ENCODE measurements at places on chromosomes 16 and 17.

- no peak for DNase-seq
Observed at GRCh38 chr16:24493821-24494220, 45.5 kb upstream of the RBBP6 start.

DNA sequence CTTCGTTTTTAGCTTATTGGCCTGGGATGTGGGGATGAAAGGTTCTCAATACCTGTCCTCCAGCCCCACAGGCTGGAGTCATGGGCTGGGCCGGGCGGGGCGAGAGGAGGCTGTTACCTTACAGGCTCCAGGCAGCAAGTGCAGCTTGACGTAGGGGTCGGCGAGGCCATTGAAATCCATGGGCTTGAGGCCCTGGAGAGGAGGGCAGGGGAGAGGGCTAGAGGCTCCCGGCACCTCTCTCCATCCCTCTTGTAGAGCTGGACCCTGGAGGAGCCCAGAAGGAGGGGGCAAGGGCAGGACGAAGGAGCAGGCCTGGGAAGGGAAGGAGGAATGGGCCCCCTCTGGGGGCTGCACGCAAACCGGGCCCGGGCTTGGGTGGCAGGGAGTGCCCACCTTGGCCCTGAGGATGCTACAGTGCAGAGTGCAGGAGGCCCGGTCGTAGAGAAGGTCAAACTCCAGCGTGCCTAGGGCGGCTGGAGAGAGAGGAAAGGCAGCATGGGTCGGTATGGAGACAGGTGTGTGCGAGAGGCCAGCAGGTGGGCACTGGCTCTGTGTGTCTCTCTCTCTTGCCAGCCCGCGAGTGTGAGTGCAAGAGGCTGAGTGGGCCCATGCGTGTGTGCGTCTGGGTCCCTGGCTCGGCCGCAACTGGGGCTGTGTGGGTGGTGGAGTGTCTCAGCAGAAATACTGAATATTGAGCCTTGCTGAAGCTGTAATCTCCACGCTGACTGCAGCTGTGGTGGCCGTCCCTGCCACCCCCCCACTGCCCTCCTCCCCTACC, 1.6 kb downstream of the DOC2A start:
- DNase-seq = no peak

- DNase-seq = no peak
Observed at GRCh38 chr16:19677402-19677801, 40.6 kb downstream of the KNOP1 start.

DNA sequence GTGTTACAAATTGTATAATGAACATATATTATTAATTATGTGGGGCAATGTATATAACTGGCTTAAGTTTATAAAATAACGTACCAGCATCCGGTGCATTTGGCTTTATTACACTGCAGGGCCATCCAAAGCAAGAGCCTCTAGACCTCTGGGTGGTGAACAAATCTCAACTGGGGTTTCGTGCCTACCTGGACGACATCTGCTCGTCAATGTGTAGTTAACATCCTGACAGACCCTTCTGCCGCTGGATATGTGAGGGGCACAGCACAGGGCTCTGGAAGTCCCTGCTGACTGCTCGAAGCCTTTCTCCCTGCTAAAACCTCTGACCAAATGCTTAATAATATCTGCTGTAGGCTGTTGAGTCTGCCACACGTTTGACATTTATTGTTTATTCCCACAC, 2.3 kb downstream of the TMEM186 start:
- no peak for DNase-seq

DNA sequence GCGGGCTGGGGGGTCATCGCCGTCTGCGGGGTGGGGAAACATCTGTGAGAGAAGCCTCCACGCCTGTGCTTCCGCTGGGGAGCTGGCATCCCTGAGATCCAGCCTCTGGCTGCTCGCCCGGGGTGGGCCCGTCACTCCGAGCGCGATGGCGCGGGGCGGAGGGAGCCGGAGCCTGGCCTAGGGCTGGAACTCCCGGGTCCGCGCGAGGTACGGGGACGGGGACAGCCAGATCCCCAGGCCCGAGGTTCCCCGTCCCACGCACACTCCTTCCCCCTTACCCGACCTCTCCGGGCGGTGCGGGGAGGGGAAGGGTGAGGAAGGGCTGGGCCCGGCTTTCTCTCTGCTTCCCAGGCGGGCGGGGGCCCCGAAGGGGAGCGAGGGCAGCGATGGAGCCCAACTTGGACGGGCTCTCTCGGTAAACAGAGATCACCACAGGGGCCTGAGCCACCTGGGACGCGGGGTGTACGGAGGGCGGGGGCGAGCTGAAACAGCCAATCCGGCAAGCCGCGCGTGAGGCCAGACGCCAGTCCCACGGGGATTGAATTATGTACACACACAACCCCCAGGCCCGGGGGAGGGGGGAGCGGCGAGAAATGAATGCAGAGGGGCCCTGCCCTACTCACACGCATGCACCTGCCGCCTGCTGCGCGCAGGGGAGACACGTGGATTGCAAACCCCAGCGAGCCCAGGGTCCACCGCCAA, at the start of gene SLC16A11:
Gene SLC16A11 (minus strand): TSS at position 596 of the 702 bp plus-strand sequence. CDS start 579 bp downstream, at position 17.
- DNase-seq = peak; percentile 69

All from NCI-H1417 (cell line).